ENCODE measurements at places on chromosomes 1 and 21.
A peak's percentile ranks its signal among the peaks of the same experiment; 100 is the strongest.

DNA sequence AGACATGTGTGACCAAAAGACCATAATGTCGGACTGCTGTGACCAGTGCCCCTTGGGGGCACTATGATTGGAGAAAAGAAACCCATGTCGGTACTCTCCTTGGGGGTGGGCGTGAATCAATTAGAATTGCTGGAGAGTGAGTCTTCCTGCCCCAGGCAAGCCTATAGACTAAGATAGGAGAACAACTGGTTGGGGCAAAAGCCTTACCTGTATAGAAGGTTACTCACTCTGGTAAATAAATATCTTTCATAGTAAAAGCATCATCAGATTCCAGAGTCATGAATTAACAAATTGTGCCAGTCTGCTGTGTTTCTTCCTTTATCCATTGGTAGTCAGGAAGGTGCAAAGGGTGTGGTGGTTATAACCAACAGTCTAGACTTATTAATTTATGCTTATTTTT is 2.9 kb upstream of the PTGFRN start:
- no peak for DNase-seq

DNA sequence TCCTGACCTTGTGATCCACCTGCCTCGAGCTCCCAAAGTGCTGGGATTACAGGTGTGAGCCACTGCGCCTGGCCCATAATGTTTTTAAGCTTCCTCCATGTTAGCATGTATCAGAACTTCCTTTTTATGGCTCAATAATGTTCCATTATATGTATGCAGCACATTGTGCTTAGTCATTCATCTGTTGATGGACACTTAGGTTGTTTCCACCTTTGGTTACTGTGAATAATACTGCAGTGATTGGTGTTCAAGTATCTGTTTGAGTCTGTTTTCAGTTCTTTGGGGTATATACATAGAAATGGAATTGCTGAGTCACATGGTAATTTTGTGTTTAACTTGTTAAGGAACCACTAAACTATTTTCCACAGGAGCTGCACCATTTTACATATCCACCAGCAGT is 17.7 kb downstream of the CMPK1 start:
- DNase-seq = no peak

GRCh38 chr1:202029171-202029665 is 18.8 kb downstream of the ELF3 start:
- DNase-seq = no peak

- no peak for DNase-seq
These were observed 4.3 kb upstream of the KRTAP13-1 start for GRCh38 chr21:30391492-30392025.

GRCh38 chr1:25662061-25662460 is 45.5 kb downstream of the MAN1C1 start:
- no peak for DNase-seq

GRCh38 chr21:44517175-44517899 is 22.7 kb downstream of the KRTAP10-1 start:
- DNase-seq = no peak

- DNase-seq = no peak
These were observed 8.9 kb upstream of the PRDM16 start for GRCh38 chr1:3060127-3060526.

GRCh38 chr1:18922848-18923755 is 20.7 kb upstream of the ALDH4A1 start:
- DNase-seq = no peak

DNA sequence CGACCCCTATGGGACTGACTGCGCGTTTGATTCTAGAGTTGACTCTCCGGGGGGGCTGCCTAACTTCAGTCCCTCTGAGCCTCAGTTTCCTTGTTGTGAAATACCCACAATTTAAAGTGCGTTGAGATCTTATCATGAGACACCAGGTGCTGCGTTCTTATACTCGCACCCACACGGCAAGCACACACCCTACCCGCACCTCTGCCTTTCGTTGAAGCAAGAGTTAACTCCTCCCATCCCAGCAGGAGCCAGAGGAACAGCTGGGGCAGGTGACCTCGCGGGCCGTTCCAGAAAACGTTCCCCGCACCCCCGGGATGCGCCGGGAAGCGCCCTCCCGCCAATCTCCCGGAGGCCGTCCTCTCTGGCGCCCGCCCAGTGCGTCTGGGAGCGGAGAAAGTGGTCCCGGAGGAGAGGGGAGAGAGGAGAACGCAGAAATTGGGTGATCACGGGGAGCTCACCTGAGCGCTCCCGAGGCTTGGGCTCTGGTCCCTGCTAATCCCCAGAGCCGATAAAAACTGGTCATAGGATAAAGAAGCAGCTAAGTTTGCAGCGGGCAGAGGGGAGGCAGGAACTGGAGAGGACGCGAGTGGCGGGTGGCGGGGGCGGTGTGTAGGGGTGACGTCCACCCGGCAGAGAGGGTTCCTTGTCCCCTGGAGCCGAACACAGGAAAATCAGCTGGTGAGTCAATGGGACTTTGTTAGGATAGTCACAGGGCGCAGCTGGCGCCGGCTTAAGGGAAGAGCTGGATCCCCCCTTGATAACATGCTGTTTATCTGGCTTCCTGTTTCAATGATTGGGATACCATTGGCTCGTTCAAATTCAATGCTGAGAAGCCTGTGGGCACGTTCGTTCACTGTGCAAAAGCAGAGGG is 869 bp downstream of the NAV1 start:
- no peak for DNase-seq

DNA sequence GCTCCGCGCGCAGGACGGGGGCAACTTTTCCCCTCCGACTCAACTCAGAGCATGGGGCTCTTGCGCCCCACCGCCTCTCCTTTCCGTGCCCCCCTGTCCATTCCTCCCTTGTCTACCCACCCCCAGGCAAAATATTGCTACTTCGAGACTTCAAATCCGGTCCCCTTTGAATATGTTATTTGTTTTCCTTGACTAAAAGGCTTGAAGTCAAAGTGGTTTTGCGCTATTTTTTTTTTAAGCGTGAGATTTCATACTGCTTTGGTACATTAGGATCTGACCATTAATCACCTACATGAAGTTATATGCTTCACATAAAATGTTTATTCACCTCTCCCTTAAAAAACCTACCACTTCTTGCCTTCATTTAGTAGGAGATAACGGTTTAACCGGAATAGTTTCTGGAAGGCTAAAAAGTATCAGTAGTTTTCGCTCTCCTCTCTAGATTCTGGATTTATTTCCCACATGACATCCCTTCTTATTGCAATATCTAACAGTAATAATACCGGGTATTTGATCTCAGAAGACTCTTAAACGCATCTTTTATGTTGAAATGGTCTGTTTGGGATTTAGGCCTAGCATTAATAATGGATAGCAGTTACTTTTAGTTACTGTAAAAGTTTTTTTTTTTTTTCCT is 1.6 kb downstream of the NFIA start:
- DNase-seq = no peak

DNA sequence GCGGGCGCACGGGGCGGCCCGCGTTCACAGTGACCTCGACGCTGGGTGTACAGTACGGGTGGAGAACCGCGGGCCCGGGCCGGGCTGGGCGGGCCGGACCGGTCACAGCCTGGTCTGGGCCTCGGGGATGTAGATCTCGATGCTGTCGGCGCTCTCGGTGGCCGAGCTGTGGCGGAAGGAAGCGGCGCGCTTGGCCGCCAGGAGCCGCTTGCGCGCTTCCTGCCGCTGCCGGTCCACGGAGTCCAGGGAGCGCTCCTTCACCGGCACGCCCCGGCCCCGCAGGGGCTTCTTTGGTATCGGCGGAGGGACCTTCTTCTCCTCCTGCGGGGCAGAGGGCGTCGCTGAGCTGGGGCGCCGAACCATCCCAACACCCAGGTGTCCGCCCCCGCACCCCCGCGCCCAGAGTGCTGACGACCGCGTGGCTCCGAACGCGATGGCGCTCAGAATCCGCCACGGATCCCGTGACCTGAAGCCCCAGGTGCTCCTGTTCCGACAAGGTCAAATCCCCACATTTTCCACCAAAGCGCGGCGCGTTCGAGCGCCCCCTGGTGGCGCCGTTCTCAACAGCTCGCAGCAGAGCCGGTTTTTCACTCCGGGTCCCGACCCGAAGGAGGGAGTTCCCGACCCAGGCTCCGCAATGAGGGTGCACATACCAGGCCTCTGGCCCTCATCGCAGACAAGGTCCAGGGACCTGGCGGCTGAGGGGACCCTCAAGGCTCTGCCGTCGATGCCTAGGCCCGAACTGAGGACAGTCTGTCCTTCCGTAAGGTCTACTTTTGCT is 6.6 kb upstream of the SMIM12 start:
- peak; percentile 95 for DNase-seq

- DNase-seq = no peak
These were observed 8.0 kb downstream of the MED8 start for GRCh38 chr1:43381612-43382011.

- no peak for DNase-seq
These were observed 8.7 kb downstream of the S100B start for GRCh38 chr21:46596201-46596600.

GRCh38 chr1:224592636-224593582 is 23.2 kb upstream of the CNIH3 start:
- DNase-seq = no peak

DNA sequence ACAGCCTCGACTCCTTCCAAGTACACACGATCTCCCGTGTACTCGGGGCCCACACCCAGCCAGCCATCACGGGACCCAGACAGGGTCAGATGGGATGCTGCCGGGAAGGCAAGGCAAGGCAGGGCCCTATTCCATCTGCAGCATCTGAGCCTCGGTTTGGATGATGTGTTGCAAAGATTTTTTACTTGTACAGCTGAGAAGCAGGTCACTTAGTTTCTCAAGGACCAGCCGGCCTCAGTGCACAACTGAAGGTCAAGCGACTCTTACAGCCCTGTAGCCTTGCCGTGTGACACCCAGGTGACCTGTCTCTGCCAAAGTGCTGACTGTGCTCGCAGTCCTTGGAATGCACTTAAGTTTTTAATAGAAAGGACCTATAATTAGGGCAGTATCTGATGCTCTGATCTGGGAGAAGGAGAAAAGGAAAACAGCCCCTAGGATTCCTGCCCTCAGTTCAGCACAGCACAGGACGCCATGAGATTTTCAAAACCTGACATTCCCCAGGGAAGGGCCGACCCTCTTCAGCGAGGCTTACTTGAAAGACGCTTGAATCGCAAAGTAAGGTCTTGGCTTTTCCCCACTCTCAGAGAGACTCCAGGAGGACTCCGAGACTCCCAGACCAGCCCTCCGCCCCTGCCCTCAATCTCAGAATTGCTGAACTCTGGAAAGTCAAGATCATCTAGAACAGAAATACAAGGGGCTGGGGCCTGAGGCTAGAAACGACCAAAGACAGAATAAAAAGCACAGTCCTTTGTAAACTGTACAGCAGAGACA is 1.3 kb downstream of the GPR157 start:
- no peak for DNase-seq

DNA sequence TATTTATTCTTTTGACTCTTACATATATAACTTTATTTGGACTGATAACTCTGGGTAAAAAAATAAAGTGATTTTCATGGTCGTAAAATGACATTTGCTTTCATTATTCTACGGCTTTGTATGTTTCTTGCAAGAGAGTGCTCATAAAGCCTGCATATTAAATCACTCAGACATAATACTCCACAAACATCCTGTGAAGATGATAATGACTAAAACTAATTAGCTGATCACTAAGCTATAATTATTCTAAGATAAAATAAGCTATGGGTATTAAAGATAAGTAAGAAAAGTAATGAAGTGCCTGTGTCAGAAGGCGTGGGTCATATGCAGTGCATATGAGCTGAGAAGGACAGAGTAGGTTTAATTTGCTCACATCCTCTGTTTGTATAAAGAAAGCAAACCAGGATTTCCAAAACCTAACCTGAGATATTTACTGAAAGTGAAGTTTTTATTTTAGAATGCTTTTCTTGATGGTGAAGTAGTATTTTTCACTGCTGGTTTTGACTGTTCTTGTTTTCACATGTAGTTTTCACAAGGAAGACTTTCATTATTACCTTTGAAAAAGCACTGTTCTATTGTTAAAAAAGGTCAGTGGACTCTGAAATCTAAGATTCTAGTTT is 278.8 kb downstream of the AMY1C start:
- DNase-seq = no peak

GRCh38 chr1:43001434-43001833 is 42.8 kb upstream of the SLC2A1 start:
- no peak for DNase-seq

DNA sequence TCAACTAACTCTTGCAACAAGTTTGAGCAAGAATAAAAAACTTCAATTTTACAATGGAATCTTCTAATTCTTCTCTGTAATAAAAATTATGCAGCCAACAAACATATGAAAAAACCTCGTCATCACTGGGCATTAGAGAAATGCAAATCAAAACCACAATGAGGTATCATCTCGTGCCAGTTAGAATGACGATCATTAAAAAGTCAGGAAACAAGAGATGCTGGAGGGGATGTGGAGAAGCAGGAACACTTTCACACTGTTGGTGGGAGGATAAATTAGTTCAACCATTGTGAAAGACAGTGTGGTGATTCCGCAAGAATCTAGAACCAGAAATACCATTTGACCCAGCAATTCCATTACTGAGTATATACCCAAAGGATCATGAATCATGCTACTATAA is 327.5 kb upstream of the LYPLAL1 start:
- no peak for DNase-seq

DNA sequence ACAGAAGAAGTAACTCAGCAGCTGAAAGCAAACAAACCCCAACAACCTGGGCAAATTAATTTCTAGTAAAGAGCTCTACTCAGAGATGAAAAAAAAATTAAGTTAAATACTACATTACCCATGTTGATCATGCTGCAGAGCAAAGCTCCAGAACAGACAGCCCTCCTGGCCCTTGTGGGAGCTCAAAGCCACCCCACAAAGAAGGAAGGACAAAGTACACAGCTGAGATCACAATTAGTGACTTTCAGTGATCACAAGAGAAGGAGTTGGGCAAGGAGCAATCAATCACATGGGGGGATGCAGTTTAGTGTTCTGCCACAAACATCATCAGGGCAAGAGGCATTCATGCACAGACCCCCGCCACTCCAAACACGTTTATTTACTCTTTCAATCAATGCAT is 114.2 kb downstream of the DAB1 start:
- no peak for DNase-seq

DNA sequence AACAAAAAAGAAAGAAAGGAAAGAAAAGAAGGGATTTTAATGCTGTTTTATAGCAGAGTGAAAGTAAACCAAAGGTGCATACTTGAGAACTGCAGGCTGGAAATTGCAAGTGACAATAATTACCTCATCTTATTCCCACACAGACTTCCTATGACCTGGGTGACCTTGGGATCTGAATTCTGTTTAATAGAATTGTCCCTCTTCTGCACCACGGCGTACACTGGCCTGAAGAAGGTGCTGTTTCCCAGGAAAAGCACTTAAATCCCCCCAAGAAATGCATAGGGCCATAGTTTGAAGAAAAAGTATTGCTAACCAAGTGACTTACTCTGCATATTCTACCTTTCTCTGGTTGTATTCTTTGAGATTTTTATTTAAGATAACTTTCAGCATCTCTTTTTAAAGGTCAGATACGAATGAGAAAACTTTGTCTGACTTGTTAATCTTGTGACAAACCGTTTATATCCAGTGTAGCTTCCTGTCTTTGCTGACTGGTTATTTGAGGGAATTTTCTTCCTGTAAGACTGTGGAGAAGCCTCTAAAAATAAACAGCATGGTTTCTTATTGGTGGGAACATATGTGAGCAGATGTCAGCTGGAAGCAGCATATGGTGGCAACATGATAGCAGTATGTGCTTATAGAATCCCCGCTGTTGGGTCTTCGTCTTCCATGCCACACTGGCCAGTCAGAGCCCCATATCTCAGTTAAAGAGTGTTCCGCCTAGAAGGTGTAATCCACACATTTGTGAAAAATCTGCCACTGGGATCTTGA is 16.3 kb downstream of the TGFB2 start:
- DNase-seq = no peak
